Right atrium auricular region (tissue), 2 donors: ENCODE measurements at places on chromosomes 2 and 18. TPM values are rescaled to one million over a fixed set of nuclear protein-coding genes. Genes with fewer than 3 reads are reported as not detected.

DNA sequence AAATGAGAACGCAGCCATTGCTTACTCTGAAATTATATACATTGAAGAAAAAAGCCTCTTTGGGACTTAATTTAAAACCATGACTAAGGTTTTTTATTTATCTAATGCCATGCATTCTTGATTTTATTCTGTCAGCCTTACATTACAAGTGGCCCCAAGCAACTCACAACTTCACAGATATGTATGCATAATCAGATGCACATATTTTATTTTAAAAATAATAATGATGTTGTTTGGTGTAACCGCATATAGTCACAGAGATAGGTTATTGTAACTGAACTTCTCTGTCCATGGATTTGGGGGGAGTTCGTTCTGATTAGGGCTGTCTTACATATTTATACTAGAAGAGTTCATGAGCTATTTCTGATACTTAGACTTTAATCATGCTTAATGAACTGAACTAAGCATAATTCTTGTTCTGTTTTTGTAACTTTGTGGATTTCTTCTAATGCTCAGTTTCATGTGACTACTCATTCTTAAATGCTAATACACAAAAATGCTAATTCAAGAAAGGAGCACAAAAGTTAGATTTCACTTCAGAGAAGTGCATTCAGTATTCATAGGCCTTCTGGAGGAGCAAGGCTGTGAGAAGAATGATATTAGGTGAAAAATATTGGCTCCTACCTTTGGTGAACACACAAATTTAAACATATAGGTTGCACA, 26.2 kb downstream of the MEIS1 start:
- no peak overlapping the region for H3K27ac ChIP-seq
- DNase-seq: no peak
- peaks cover 31% of the 10 kb centered on the region for H3K4me1 ChIP-seq
- no peak overlapping the region for H3K4me3 ChIP-seq
- H3K27me3 ChIP-seq: no peaks in the 10 kb centered on the region

DNA sequence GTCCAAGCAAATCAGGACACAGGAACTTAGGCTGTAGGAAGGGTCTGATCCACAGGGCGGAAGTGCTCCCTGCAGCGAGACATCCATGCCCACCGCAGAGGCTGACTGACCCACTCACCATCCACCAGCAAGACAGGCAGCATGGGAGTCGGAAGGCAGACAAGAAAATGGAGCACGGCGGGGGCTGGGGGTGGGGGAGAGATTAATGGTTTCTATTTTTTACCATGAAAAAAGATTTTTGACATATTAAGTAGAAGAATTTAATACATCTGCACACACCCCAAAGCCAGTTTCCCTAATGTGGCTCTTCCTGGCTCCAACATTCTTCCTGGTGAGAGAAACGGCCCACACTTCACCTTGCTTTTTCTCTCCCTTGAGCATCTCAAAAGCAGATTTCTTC, 55.1 kb upstream of the ST8SIA3 start:
- no peak for DNase-seq
- H3K27ac ChIP-seq: no peak overlapping the region
- H3K4me3 ChIP-seq: no peak overlapping the region
- no peaks in the 10 kb centered on the region for H3K4me1 ChIP-seq

- no peak for DNase-seq
- no peak overlapping the region for H3K27ac ChIP-seq
- no peaks in the 10 kb centered on the region for H3K36me3 ChIP-seq
These were observed 29.9 kb downstream of the KLHL29 start for GRCh38 chr2:23414871-23415270.

GRCh38 chr2:4976407-4976806, 715.8 kb upstream of the SOX11 start:
- no peaks in the 10 kb centered on the region for H3K4me1 ChIP-seq
- DNase-seq: no peak
- H3K27me3 ChIP-seq: no peaks in the 10 kb centered on the region

- no peaks in the 10 kb centered on the region for H3K27me3 ChIP-seq
- no peak overlapping the region for H3K4me3 ChIP-seq
- no peak overlapping the region for H3K27ac ChIP-seq
These were observed 35.3 kb upstream of the CAB39 start for GRCh38 chr2:230677201-230677946.

- H3K27me3 ChIP-seq: no peaks in the 10 kb centered on the region
- no peak overlapping the region for H3K4me3 ChIP-seq
- no peak overlapping the region for H3K27ac ChIP-seq
These were observed 104.4 kb upstream of the SALL3 start for GRCh38 chr18:78875016-78875777.

CACNB4 gene
- 0.37 TPM for total RNA-seq
